Peyer's patch (tissue), 4 donors: ENCODE measurements at places on chromosomes 2 and 18.
A peak's percentile ranks its signal among the peaks of the same experiment; 100 is the strongest.

DNA sequence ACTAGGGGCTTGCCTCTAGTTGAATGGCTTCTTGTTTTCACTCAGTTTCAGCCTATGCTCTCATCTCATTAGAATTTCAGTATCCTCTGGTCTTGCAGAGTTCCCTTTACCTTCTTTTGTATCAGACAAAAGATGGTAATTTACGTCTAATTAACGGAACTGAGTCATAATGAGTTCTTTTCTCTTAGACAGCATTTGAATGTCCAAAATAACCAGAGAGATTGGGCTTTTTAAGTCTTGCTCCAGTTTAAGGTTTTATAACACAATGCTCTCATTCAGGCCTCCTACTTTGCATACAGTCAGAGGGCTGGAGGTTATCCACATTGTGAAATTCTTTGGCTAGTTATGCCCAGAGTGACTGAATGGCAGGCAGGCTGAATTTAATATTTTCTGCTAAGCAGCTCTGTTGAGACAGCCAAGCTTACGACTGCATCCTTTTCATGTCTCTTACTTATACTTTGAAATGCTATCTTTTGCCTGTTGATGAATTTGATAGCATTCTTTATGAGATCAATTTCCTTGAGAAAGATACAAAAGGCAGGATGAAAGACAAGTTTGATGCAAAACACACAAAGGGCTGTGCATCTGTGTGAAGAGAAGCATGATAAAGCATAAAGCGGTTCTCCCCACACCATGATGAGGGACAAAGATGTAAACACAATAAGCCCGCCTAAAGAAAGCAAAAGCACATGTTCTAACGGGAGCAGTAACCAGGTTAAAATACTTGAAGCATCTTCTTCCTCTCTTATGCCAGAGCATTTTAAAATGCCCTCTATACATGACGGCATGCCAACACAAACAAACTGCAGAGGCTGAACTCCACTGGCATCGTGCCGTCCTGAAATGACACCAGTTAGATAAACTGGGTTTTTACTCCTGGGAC is 90.0 kb downstream of the CDH2 start:
- H3K36me3 ChIP-seq: no peaks in the 10 kb centered on the region
- H3K4me1 ChIP-seq: no peaks in the 10 kb centered on the region
- H3K27ac ChIP-seq: no peak overlapping the region
- H3K27me3 ChIP-seq: no peaks in the 10 kb centered on the region
- H3K4me3 ChIP-seq: no peak overlapping the region

GRCh38 chr2:86238354-86238753 is 39.1 kb downstream of the MRPL35 start:
- DNase-seq: peak; percentile 70
- H3K4me1 ChIP-seq: peaks cover 2% of the 10 kb centered on the region
- H3K27me3 ChIP-seq: no peaks in the 10 kb centered on the region
- no peak overlapping the region for H3K4me3 ChIP-seq

DNA sequence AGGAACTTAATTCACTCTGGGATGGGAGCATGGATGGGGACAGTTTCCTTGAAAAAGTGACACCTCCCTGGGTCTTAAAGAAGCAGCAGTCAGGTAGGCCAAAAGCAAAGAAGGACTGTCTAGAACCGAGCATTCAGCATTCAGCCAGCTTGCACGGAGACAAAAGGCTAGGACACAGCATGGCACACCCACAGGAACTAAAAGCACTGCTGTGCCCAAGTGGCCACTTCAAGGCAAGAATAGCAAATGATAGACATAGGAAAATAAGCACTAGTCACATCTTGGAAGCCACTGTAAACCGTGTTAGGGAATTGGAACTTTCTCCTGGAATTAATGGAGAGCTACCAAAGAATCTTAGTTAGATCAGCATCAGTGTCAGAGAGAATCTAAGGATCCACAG is 47.0 kb downstream of the LRP2 start:
- H3K27me3 ChIP-seq: no peaks in the 10 kb centered on the region
- H3K4me3 ChIP-seq: no peak overlapping the region
- no peaks in the 10 kb centered on the region for H3K4me1 ChIP-seq
- no peaks in the 10 kb centered on the region for H3K36me3 ChIP-seq
- no peak for DNase-seq

GRCh38 chr18:9741793-9742523 is 33.9 kb downstream of the RAB31 start:
- H3K36me3 ChIP-seq: no peaks in the 10 kb centered on the region
- H3K4me1 ChIP-seq: peaks cover 21% of the 10 kb centered on the region
- H3K4me3 ChIP-seq: no peak overlapping the region
- DNase-seq: peak; percentile 46
- no peaks in the 10 kb centered on the region for H3K27me3 ChIP-seq
- no peak overlapping the region for H3K27ac ChIP-seq

DNA sequence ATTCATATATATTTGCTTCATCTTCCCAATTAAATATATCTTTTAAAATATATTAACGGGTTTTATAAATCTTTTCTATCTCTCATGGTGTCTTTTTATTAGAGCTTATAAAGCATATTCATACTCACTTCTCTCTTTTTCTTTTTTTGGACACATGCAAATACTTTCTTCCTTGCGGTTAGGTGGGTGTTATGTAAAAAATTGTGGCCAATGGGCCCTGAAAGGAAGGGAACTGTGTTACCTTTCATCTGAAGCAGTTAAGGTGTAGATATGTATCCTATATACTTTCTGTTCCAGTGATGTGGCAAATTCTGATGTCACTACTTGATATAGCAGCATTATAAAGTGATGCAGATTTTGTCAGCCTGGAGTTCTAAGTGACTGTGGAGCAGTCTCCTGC is 714.5 kb downstream of the PLCL1 start:
- H3K36me3 ChIP-seq: no peaks in the 10 kb centered on the region
- no peak for DNase-seq
- H3K27ac ChIP-seq: no peak overlapping the region

GRCh38 chr18:28015671-28016070 is 161.3 kb downstream of the CDH2 start:
- no peaks in the 10 kb centered on the region for H3K4me1 ChIP-seq
- H3K27me3 ChIP-seq: no peaks in the 10 kb centered on the region
- no peak overlapping the region for H3K4me3 ChIP-seq
- H3K36me3 ChIP-seq: no peaks in the 10 kb centered on the region

DNA sequence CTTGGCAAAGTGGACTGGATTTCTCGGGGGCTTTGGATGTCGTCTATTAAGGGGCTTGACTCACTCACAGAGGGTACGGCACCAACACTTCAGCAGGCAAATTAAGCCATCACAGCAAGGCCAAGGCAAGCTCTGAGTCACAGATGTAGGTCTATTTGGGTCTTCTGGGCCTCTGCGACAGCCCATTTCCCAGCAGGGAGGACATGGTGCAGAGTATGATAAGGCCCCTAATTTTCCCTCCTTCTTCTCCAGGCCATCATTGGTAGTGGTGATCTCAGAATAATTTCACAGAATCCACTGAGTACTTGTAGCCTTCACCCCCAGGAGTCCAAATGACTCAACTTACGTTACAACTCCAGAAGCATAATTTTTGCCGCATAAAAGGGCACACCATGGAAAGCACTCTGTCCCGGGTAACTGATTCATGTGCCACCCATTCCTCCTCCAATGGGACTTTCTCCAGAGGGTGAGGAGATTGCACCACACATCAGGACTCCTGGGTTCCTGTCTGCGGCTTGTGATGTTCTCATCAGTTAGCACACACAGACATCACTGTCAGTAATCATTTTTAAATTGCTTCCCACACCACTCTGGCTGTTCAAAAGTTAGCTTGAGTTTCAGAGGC is 164.9 kb downstream of the TXNL1 start:
- no peaks in the 10 kb centered on the region for H3K4me1 ChIP-seq
- no peaks in the 10 kb centered on the region for H3K36me3 ChIP-seq
- H3K27ac ChIP-seq: no peak overlapping the region
- H3K27me3 ChIP-seq: no peaks in the 10 kb centered on the region

DNA sequence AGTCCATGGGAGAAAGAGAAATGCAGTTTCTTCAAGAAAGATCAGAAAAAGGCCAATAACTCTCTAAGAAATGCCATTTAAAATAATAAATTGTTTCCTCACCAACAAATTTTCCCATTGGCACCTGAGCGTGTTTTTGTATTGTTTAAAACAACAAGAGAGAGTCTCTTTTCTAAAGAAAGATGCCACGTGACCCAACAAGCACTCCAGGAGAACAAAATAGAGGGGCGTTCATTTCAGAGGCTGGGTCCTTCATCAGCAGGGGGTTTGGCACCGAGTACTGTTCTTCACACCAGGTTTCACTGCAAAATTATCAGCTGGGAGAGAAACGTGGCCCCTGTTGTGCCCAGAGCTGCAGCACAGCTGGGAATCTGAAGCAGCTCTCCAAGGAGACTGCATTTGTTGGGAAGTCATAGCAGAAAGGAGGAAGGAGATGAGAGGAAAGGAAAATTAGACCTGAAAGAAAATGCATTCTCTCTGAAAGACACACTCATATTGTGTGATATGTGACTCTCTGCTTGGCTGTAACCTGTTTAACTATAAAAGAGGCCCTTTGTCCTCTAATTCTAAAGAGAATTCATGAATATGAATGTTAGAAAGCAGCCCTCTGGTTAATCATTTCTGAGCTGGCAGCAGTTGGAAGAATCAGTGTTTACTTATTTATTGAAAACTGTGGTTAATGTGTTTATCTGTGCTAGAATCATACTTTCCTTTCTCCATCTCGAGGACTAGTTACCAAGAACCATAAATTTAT is 205.3 kb upstream of the CDH20 start:
- no peak overlapping the region for H3K4me3 ChIP-seq
- H3K27ac ChIP-seq: no peak overlapping the region
- no peaks in the 10 kb centered on the region for H3K36me3 ChIP-seq
- H3K27me3 ChIP-seq: no peaks in the 10 kb centered on the region

DNA sequence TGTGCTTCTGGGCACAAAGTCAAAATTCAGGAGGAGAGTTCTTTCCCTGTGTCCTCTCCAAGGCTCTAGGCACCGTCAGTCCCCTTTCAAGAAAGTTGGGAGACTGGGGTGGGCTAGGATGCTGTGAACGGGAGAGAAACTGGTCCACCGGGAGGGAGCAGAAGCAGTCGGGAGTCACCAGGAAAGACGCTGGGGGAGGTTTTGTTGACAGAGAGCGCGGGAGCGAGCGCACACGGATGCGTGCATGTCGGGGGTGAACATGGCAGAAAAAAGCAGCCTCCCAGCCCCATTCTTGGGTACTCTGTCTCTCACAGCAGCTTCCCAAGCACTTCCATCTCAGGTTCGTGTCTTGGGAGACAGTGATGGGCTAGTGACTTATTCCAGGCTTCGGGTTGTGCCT is 97.1 kb upstream of the PXDN start:
- no peak for DNase-seq
- no peaks in the 10 kb centered on the region for H3K4me1 ChIP-seq
- no peaks in the 10 kb centered on the region for H3K36me3 ChIP-seq
- H3K4me3 ChIP-seq: no peak overlapping the region

- H3K4me3 ChIP-seq: no peak overlapping the region
- H3K27me3 ChIP-seq: no peaks in the 10 kb centered on the region
- H3K4me1 ChIP-seq: no peaks in the 10 kb centered on the region
- DNase-seq: no peak
- no peak overlapping the region for H3K27ac ChIP-seq
These were observed 166.4 kb upstream of the PXDN start for GRCh38 chr2:1910592-1911246.

DNA sequence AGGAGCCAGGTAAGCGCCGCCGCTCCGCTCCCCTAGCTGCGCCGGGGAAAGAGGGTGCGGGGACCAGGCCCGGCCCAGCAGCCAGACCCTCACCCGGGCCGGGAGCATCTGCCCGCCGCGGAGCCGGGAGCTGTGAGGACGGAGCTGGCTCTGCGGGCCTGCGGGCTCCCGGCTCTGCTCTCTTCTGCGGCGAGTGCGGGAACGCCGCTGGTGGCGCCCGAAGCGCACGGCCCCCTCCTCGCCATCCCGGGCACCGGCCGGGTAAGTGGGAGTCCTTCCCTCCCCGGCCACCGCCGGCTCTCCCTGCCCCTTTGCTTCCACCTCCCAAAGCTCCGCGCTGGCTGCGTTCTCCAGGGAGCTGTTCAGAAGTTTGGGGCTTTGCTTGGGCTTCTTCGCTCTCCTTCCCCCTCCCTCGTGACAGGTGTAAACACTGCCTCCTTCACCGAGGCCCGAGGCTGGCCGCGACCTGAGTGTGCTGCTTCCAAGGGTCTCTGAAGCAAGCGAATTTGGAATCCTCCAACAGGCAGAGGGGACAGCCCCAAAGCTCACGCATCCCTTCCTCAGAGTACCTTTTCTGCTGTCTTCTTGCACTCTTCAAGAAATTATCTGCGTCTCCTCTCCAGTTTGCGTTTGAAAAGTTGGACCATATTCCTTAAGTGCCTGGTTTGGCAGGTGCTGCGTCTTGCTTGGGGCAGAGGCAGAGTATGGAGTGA is 632 bp downstream of the AFTPH start:
- no peaks in the 10 kb centered on the region for H3K27me3 ChIP-seq
- no peak for DNase-seq
- no peaks in the 10 kb centered on the region for H3K36me3 ChIP-seq

DNA sequence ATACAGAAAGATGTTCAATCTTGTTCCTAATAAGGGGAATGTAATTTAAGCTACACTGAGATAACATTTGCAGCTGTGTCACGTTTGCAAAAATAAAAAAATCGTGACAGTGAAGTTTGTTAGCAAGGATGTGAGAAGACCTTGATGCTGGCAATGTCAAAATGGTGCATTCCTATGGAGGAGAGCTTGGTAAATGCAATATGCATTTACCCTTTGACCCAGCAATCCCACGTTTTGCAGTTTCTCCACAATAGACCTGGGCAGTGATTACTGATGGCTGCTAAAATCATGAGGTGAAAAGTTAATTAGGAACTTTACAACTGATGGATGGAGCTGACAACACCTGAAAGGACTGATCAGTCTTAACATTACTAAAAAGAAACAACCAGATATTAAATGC is 43.1 kb downstream of the ZC3H6 start:
- no peak for DNase-seq
- H3K27me3 ChIP-seq: no peaks in the 10 kb centered on the region
- no peaks in the 10 kb centered on the region for H3K4me1 ChIP-seq
- H3K4me3 ChIP-seq: no peak overlapping the region
- H3K36me3 ChIP-seq: no peaks in the 10 kb centered on the region

DNA sequence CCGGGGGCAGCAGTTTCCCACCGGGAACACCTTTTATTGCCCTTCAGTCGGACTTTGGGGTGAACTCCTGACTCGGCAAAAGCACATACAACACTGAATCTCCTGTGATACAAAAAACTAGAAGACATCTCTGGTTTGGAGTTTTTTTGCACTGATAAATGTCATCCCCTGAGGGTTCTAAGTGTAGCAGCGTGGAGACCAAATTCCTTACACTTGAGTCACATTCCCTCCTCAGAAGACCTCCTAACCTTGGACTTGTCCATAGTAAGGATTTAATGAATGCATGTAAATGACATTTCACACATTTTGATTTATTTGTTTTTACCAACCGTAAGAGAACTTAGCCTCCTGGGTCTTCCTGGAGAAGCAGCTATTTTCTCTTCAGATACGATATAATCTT is 54.0 kb upstream of the GPR45 start:
- H3K4me1 ChIP-seq: no peaks in the 10 kb centered on the region
- H3K27ac ChIP-seq: no peak overlapping the region
- H3K36me3 ChIP-seq: no peaks in the 10 kb centered on the region

GRCh38 chr2:61134141-61134540 is 27.8 kb upstream of the C2orf74 start:
- H3K4me3 ChIP-seq: no peak overlapping the region
- DNase-seq: no peak
- H3K27me3 ChIP-seq: no peaks in the 10 kb centered on the region
- H3K4me1 ChIP-seq: no peaks in the 10 kb centered on the region
- H3K27ac ChIP-seq: no peak overlapping the region

- H3K4me1 ChIP-seq: no peaks in the 10 kb centered on the region
- no peak for DNase-seq
- no peaks in the 10 kb centered on the region for H3K27me3 ChIP-seq
- H3K36me3 ChIP-seq: no peaks in the 10 kb centered on the region
These were observed 283.0 kb downstream of the TMX3 start for GRCh38 chr18:68431922-68432198.

GRCh38 chr2:57217013-57217412 is 829.6 kb upstream of the VRK2 start:
- H3K4me1 ChIP-seq: no peaks in the 10 kb centered on the region
- no peaks in the 10 kb centered on the region for H3K36me3 ChIP-seq
- DNase-seq: no peak
